Testis (tissue), 5 donors: ENCODE measurements at places on chromosomes 1 and 21. TPM values are rescaled to one million over a fixed set of nuclear protein-coding genes. Genes with fewer than 3 reads are reported as not detected.
A peak's percentile ranks its signal among the peaks of the same experiment; 100 is the strongest.

GRCh38 chr21:34986561-34987500, 62.3 kb downstream of the RUNX1 start:
- DNase-seq = no peak

The SELP gene
- polyA plus RNA-seq = 6.4 TPM

GRCh38 chr1:32239790-32240139, 7.3 kb upstream of the FAM167B start:
- peak; percentile 35 for DNase-seq

DNA sequence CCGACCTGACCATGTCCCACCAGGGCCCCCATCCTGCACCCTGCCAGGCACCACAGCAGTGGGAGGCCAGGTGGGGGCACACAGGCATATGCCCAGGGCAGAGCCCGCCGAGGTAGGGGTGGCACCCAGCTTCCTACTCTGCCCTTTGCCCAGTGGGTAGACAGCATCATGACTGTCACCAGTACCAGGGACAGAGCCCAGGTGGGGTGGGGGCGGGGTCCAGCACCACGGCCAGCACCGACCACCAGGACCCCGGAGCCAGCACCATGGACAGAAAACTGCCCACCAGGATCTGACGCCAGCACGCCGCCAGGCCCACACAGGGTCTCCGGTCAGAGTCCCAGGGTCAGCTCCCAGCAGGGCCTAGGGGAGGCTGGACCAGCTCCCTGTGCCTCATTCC, 3.8 kb downstream of the TAS1R3 start:
- DNase-seq = no peak

The C1orf94 gene
- polyA plus RNA-seq = 68.8 TPM

The IL20 gene
- polyA plus RNA-seq = 0.37 TPM
